ENCODE measurements at places on chromosomes 5 and 9. TPM values are rescaled to one million over a fixed set of nuclear protein-coding genes. Genes with fewer than 3 reads are reported as not detected.
A peak's percentile ranks its signal among the peaks of the same experiment; 100 is the strongest.

DNA sequence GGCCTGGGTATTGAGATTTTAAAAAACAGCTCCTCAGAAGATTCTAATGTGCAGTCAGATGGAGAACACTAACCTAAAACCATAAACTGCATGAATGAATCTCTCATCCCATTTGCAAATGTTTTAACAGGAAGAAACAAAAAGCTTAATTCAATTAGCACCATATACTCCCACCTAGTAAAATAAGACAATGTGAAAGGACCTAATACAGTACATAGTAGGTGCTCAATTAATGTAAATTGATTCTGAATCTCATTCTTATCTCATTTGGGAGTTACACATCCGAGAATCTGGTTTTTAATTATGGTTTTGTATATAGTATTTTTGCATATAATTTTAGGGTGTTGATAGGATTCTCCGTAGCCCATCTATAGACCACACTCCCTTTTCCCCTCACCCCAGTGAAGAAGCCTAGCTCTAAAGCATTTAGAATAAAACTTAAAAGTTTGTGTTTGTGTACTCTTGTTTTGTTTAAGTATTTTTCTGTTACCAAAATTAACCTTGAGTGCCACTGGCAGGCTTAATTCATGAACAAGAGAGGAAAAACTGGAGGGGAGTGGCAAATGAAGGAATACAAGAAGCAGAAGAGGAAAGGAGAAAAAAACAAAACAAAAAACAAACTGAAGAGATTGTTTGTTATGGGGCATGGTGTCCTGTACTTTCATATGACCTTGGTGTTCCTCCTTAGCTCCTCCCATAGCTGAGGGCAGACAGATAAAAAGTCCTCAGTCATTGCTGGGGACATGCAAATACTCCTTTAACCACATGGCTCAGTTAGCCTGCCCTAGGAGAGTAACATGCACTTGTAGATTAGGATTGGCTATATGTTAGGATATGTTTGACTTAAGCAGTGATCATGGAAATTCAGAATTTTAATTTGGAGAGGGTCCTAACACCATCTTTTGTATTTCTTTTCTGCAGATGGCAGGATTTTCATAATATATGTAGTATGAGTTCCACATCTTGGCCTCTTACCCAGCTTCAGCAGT, 1.2 kb downstream of the RNF14 start:
- H3K27me3 ChIP-seq, result no peaks in the 10 kb centered on the region
- H3K4me1 ChIP-seq, result peaks cover 28% of the 10 kb centered on the region
- H3K4me3 ChIP-seq, result peak overlapping the region; percentile 65
- peak overlapping the region; percentile 95 for H3K27ac ChIP-seq
- DNase-seq, result no peak

DNA sequence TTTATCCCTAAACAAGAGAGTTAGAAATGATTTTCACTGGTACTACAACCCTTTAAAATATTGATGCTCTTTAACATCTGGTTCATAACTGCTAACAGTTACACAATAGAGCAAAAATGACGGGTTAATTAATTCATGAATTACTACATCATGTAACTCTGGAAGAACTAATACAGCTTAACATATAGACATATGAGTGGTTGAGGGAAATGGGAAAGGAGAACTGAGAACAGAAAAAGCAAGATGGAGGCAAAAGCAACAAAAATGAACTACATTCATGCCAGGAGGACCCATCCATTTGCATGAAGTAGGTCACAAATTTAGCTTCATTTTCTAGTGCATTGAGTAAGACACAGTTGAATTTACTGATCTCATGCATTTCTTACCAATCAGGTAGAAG, 61.8 kb downstream of the C9 start:
- no peak for DNase-seq
- H3K36me3 ChIP-seq, result no peaks in the 10 kb centered on the region
- no peak overlapping the region for H3K27ac ChIP-seq
- H3K4me1 ChIP-seq, result no peaks in the 10 kb centered on the region
- H3K27me3 ChIP-seq, result no peaks in the 10 kb centered on the region

- H3K4me1 ChIP-seq, result no peaks in the 10 kb centered on the region
- no peak overlapping the region for H3K27ac ChIP-seq
- no peak overlapping the region for H3K4me3 ChIP-seq
- H3K27me3 ChIP-seq, result no peaks in the 10 kb centered on the region
- no peak for DNase-seq
- H3K36me3 ChIP-seq, result peaks cover 47% of the 10 kb centered on the region
Measured at GRCh38 chr9:135811801-135812200, 95.5 kb downstream of the CAMSAP1 start.

DNA sequence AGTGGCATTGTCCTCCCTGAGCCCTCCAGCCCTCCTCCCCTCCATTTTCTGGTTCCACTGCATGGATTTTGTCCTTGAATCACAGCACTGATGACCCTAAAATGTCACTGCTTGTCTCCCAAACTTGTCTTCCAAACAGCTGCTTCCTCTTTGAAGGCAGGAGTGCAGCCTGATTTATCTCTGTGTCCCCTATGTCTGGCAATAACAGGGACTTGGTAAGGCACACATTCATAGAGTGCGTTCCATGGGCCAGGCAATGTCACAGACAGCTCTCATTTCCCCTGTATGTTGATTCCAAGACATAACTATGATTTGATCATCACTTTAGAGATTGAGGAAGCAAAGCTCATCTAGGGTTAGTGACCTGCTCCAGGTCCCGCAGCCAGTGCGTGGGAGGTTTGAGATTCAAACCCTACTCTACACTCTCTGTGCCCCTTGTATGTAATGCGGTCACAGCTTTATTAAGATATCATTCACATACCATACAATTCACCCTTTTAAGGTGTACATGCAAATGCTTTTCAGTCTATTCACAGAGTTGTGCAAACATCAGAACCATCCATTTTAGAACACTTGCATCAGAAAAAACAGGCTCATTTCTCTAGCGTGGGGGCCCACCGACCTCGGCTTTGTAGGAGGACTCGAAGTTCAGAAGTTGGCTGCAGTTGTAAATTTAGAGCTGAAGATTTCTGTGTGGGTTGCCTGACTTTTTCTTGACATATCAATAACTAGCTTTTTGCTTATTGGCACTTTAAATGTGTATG, 28.4 kb upstream of the BOD1 start:
- DNase-seq, result no peak
- no peaks in the 10 kb centered on the region for H3K36me3 ChIP-seq
- no peaks in the 10 kb centered on the region for H3K4me1 ChIP-seq
- H3K27me3 ChIP-seq, result no peaks in the 10 kb centered on the region
- H3K4me3 ChIP-seq, result no peak overlapping the region
- no peak overlapping the region for H3K27ac ChIP-seq

DNA sequence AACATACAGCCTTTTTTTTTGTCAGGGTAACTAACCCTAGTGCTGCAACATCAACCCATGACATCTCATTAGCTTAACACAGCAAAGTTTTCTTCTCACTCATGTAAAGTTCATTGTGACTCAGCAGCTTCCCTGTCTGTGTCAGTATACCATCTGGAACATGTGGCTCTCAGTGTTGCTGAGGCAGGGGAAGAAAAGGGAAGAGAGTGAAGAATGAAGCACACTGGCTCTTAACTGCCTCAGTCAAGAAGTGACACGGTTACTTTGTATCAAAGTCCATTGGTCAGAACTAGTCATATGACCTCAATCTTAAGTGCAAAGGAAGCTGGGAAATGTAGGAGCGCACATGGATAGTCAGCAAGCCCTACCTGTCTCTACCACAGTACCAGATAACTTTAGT, 185.0 kb upstream of the ELL2 start:
- H3K4me3 ChIP-seq, result no peak overlapping the region
- no peak for DNase-seq
- no peaks in the 10 kb centered on the region for H3K27me3 ChIP-seq
- no peak overlapping the region for H3K27ac ChIP-seq

- no peaks in the 10 kb centered on the region for H3K27me3 ChIP-seq
- DNase-seq, result peak; percentile 87
- H3K27ac ChIP-seq, result peak overlapping the region; percentile 69
- no peak overlapping the region for H3K4me3 ChIP-seq
Measured at GRCh38 chr5:91162534-91163381, 220.4 kb downstream of the ARRDC3 start.

Gene ADAMTS12
- 4.4 TPM for total RNA-seq

Gene MYOZ3
- 0.55 TPM for total RNA-seq

Gene BTNL8
- total RNA-seq, result not detected

All from sigmoid colon (tissue), 7 donors.